ENCODE measurements at places on chromosomes 7 and 10.

GRCh38 chr7:74029089-74029785 lies 1.3 kb downstream of the ELN start:
- DNase-seq = no peak

GRCh38 chr7:151759591-151760042 lies 117.3 kb downstream of the PRKAG2 start:
- DNase-seq = peak; percentile 48

- no peak for DNase-seq
Observed at GRCh38 chr10:109875151-109875568, 48.2 kb downstream of the XPNPEP1 start.

- DNase-seq = no peak
Observed at GRCh38 chr10:57624856-57625592, 642.7 kb downstream of the IPMK start.

DNA sequence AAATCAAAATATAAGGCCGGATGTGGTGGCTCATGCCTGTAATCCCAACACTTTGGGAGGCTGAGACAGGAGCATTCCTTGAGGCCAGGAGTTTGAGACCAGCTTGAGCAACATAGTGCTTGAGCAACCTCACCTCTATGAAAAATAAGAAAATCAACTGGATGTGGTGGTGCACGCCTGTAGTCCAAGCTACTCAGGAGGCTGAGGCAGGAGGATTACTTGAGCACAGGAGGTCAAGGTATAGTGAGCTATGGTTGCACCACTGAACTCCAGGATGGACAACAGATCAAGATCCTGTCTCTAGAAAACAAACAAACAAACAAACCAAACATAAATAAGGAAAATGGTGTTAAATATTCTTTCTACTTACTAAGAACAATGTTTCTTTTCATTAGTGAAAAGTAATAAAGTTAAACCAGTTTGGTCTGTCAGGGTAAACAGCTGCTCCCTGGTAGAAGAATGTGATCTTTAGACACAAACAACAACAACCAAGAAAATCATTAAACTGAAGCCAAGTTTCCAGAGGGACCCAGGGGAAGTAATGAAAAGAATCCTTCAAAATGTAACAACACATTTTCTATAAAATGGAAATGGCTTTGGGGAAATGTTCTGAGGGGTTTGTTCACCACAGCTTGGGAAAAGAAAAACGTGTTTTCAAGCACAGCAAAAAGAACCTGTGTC lies 17.5 kb upstream of the BAG3 start:
- DNase-seq = no peak

DNA sequence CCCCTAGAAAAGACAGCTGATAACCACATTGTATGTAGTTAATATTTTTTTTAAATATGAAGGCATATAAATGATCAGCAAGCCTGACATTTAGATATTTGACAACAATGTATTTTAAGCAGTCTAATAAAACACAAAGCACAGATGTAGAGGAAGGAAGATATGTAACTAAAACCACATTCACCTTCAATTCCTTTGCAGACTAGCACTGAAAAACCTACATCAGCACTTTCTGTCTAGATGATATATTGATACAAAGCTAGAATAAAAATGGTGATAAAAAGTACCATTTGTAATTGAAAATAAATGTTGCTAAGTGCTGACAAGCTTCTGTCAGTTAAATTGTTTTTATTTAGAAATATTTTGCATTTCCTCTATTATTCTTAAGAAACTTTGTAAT lies 153.6 kb downstream of the IMMP2L start:
- no peak for DNase-seq

- DNase-seq = no peak
Observed at GRCh38 chr7:97006055-97006815, 882 bp downstream of the DLX6 start.

- DNase-seq = no peak
Observed at GRCh38 chr7:123681561-123681960, 25.9 kb downstream of the LMOD2 start.

GRCh38 chr7:18647582-18647981 lies 152.0 kb downstream of the HDAC9 start:
- peak; percentile 65 for DNase-seq

DNA sequence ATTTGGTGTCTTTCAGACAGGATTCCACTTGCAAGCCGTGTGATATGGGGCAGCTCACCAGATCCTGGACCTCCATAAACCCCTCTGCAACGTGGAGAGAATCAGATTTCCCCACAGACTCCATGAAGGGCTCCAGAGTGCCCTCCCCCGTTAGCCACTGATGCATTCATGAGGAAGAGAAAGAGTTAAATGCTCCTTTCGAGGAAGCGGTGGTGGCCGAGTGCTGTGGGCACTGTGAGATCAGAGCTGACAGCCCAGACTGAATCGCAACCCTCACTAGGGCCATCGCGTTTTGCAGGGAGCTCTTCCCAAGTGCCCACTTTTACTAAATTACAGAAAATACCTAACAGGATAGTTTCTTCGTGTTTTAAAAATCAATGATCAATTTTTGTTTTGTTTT lies 226.3 kb upstream of the ZNF32 start:
- no peak for DNase-seq

- DNase-seq = no peak
Observed at GRCh38 chr10:9198611-9199010, 1144.1 kb downstream of the GATA3 start.

Data from inflammatory macrophage treated with lipopolysaccharide for 4 hours (primary cell).